ENCODE measurements at places on chromosomes 2 and 18.

- no peak for DNase-seq
Measured at GRCh38 chr2:62996534-62997186, 54.0 kb upstream of the OTX1 start.

- no peak for DNase-seq
Measured at GRCh38 chr18:44733069-44733753, 52.5 kb downstream of the SETBP1 start.

GRCh38 chr18:24459772-24460171, 665 bp upstream of the HRH4 start:
- no peak for DNase-seq

DNA sequence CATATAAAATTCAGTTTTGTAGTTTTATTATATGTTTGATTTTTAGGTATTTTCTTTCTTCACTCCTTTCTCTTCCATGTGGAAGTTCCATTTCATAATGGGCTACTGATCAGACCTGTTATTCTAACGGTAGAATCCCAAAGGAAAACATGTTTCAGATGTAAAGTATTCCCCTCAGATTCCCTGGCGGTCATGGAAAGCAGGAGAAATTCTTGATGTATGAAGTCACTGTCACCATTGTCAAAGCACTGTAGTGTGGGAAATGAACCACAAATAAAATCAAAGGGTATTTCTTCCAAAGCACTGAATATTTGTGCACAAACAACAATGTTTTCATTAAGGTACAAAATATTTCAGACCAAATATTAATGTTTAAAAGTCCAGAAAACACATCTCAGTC, 237.3 kb upstream of the KLHL14 start:
- DNase-seq = no peak

DNA sequence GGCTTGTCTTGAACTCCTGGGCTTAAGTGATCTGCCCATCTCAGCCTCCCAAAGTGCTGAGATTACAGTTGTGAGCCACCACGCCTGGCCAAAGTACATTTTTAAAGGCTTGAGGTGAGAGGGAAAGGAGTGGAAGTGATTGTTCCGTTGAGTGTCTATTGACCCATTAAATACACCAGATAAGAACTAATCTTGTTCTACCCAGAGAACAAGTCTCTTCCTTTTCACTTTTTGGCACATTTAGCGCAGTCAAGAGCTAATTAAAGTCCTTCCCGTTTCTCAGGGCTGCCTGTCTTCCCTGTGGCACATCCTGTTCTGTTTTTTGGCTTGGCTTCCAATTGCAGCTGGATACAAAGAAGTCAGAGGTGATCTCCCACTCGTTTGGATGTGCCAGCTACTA, 172.3 kb downstream of the ALPK2 start:
- DNase-seq = no peak

GRCh38 chr18:41131050-41131449, 824.0 kb upstream of the PIK3C3 start:
- DNase-seq = no peak

DNA sequence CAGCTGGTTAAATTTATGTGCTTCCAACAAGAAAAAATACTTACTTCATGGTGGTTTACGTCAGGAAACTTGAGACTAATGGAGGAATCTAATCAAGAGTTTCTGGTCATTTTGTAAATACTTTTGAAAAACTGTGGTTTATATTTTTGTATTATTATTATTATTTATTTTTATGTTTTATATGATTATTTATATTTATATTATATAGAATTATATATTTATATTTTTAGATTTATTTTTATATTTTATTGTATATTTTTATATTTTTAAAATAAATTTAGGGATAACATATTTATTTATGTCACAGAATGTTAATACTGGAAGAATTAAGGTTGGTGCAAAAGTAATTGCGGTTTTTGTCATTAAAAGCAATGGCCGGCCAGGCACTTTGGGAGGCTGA, 474.5 kb upstream of the DDX18 start:
- DNase-seq = no peak

- DNase-seq = no peak
Measured at GRCh38 chr2:60891180-60891579, 9.8 kb downstream of the REL start.

DNA sequence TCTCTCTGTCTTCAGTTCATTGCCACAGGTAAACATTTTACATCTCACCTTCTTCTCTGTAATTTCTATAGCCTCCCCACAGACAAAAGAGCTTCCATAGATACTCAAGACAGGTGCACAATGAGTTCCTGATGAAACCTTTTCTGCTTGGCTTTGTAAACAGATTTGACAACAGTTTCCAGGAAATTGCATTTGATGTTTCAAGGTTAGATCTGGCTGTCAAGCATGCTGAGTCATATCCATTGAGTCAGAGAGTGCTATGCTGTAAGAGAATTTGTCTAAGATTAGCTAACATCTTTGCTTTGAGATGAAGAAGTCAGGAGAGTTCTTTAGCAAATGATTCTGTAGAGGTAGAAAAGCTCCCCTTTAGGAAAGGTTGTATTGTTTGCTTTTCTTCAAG, 40.6 kb upstream of the MAP2 start:
- no peak for DNase-seq

DNA sequence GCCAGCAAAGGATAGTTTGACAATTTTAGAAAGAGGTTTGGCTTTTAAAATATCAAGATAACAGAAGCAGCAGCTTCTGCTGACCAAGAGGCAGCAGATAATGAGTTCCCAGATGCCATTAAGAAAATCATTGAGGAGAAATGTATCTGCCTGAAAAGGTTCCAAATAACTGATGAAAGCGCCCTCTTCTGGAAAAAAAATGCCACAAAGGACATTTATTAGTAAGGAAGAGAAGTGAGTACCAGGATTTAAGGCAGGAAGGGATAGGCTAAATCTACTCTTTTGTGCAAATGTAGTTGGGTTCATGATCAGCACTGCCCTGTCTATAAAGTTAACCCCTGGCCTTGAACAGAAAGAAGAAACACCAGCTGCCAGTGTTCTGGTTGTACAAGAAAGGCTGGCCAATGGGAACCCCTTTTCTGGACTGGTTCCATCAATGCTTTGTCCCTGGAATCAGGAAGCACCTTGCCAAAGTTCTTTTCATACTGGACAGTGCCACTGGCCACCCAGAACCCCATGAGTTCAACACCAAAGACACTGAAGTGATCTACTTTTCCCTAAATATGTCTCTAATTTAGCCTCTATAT, 40.6 kb downstream of the DHX57 start:
- no peak for DNase-seq

DNA sequence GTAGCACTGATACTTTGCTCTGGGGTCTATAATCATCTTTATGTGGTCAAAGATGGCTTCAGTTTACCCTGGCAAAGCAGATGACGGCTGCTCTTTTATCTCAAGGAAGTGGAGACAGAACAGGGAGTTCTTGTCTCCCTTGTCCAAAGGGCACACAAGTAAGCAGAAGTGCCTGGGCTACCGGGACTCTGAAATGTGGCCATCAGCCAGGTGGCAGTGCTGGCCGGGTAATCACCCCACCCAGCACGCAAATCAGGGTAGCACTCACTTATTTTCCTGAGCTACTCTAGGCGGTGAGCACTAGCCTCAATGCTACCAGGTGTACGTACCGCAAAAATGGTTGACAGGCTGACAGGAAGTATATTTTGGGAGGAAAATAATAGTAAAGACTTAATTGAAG, 119.7 kb upstream of the ETAA1 start:
- no peak for DNase-seq

GRCh38 chr2:200534572-200534971, 8.6 kb downstream of the SGO2 start:
- DNase-seq = no peak

GRCh38 chr2:182499706-182500470, 73.1 kb upstream of the PDE1A start:
- DNase-seq = no peak

GRCh38 chr2:108852375-108852774, 65.8 kb downstream of the CCDC138 start:
- no peak for DNase-seq
